ENCODE measurements at places on chromosomes 3 and 15.

GRCh38 chr3:177598097-177598833 lies 401.0 kb upstream of the TBL1XR1 start:
- no peak for DNase-seq

- DNase-seq: no peak
Observed at GRCh38 chr15:93330912-93331544, 242.0 kb upstream of the RGMA start.

GRCh38 chr3:112498914-112499711 lies at the start of gene BTLA:
Gene BTLA, minus strand, starts transcription at chr3:112499472. Its CDS starts 114 bp downstream, at chr3:112499358.
- no peak for DNase-seq

DNA sequence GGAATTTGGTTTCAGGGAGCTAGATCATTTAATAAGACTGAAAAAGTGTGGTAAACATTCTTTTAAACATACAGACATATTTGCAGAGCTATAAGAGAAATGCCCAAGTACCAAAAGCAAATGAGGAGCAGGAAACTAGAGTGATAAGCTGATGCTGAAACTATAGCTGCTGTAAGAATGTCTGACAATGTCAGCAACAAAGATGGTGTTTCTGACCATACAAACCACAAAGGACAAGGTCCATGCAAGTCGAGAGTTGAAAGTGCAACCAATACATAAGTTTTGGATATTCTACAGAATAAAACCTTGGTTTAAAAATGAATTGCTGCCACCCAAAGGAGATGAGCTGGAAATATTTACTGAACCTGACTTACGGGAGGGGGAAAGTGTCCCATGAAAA lies 610.2 kb downstream of the TBL1XR1 start:
- DNase-seq: no peak

- no peak for DNase-seq
Observed at GRCh38 chr3:47612178-47612577, 33.5 kb upstream of the CSPG5 start.

GRCh38 chr15:73030122-73030679 lies 22.1 kb upstream of the NEO1 start:
- DNase-seq: no peak
